ENCODE measurements at places on chromosomes 11 and 22. TPM values are rescaled to one million over a fixed set of nuclear protein-coding genes. Genes with fewer than 3 reads are reported as not detected.

Gene GPHA2
- not detected for total RNA-seq

Gene TIRAP
- 14.8 TPM for total RNA-seq

Gene RAG2
- total RNA-seq: not detected

DNA sequence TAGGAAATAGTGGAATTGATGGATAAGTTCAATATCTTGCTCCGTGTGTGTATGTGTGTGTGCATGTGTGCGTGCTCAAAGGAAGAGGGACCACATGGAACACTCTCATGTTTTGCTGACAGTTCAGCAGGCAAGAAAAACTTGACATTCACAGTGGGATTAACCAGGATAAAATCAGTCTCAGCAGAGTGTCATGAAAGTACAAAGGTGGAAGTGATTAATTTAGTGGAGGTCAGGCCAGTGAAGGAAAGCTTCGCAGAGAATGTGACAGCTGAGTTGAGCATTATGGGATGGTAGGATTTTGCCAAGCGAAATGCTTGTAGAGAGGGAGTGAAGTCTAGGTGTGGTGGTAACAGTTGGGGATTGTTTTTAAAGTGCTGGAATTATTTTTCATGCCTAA, 15.7 kb upstream of the FBXO3 start:
- H3K27me3 ChIP-seq: peaks cover 53% of the 10 kb centered on the region
- H3K36me3 ChIP-seq: no peaks in the 10 kb centered on the region
- no peak overlapping the region for H3K4me3 ChIP-seq
- no peak for DNase-seq
- H3K4me1 ChIP-seq: peaks cover 9% of the 10 kb centered on the region

DNA sequence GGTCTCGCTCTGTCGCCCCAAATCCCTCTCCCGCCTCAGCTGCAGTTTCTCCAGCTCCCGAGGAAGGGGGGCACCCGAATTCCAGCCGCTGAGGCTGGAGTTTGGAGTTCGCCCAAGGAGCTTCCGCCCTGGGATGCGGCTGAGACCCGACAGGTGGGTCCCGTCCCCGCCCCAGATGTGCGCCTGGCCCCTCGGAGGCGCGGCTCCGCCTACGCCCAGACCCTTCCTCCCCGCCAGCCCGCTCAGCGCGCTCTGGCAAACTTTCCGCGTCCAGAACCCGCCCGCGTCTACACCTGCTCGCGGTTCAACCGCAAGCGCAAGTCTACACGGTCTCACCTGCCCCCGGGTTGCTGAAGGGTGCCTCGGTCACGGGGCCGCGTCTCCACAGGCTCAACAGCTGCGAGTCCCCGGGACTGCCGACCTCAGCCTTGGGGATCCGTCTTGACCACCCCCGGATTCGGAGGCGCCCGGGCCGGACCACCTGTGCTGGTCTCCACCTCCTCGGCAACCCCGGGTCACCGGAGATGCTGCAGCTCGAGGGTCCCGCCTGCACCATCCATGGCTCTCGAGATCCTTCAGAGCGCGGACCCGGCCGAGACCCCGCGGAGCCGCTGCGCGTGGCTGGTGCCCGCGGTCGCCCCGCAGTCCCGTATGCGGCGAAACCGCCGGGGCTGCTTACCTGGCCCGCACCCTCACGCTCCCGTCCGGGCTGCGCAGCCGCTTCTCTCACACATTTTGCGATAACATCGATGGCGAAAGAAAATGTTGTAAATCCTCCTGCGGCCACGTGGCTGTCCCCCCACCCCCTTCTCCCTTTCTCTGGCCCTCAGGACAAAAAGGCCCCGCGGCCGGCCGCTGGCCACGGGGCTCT, 63.6 kb downstream of the NFAM1 start:
- DNase-seq: peak; percentile 47
- H3K27me3 ChIP-seq: peaks cover 52% of the 10 kb centered on the region
- H3K4me3 ChIP-seq: peak overlapping the region; percentile 83
- H3K36me3 ChIP-seq: no peaks in the 10 kb centered on the region
- peaks cover 13% of the 10 kb centered on the region for H3K4me1 ChIP-seq
- H3K27ac ChIP-seq: no peak overlapping the region

GRCh38 chr11:114036147-114036811, 23.2 kb upstream of the ZBTB16 start:
- H3K4me1 ChIP-seq: peaks cover 3% of the 10 kb centered on the region
- H3K27me3 ChIP-seq: peaks cover 25% of the 10 kb centered on the region
- no peak overlapping the region for H3K4me3 ChIP-seq

DNA sequence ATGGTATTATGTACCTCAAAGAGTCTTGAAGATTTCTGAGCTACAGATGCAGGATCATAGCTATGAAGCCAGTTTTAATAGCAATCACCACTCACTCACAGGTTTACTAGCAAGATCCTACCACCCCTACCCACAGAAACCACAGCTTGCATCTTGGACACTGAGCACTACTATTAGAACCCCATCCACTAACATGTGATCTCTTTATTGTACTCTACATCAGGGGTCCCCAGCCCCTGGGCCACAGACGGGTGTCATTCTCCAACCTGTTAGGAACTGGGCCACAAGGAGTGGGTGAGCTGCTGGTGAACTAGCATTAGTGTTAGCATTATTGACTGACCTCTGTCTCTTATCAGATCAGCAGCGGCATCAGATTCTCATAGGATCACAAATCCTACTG, 844.8 kb upstream of the CHORDC1 start:
- H3K4me1 ChIP-seq: no peaks in the 10 kb centered on the region
- no peak overlapping the region for H3K27ac ChIP-seq
- no peak for DNase-seq
- no peaks in the 10 kb centered on the region for H3K36me3 ChIP-seq
- H3K4me3 ChIP-seq: no peak overlapping the region
- no peaks in the 10 kb centered on the region for H3K27me3 ChIP-seq

GRCh38 chr11:911031-911889, 650 bp upstream of the CHID1 start:
- H3K4me1 ChIP-seq: peaks cover 22% of the 10 kb centered on the region
- DNase-seq: peak; percentile 57
- no peaks in the 10 kb centered on the region for H3K27me3 ChIP-seq
- peak overlapping the region; percentile 76 for H3K4me3 ChIP-seq

- peaks cover 14% of the 10 kb centered on the region for H3K27me3 ChIP-seq
- DNase-seq: no peak
- no peak overlapping the region for H3K4me3 ChIP-seq
- no peak overlapping the region for H3K27ac ChIP-seq
- H3K4me1 ChIP-seq: no peaks in the 10 kb centered on the region
Observed at GRCh38 chr11:61526229-61526628, 17.7 kb downstream of the LRRC10B start.

- no peak overlapping the region for H3K4me3 ChIP-seq
- H3K27me3 ChIP-seq: no peaks in the 10 kb centered on the region
- no peak overlapping the region for H3K27ac ChIP-seq
- no peaks in the 10 kb centered on the region for H3K4me1 ChIP-seq
- DNase-seq: no peak
Observed at GRCh38 chr22:48333816-48334735, 1493.6 kb downstream of the BRD1 start.

- no peaks in the 10 kb centered on the region for H3K36me3 ChIP-seq
- peak; percentile 64 for DNase-seq
- peak overlapping the region; percentile 81 for H3K4me3 ChIP-seq
- peak overlapping the region; percentile 39 for H3K27ac ChIP-seq
- H3K4me1 ChIP-seq: peaks cover 21% of the 10 kb centered on the region
Observed at GRCh38 chr11:63613517-63614135, 607 bp downstream of the PLAAT3 start.
